ENCODE measurements at places on chromosomes 11 and 22. TPM values are rescaled to one million over a fixed set of nuclear protein-coding genes. Genes with fewer than 3 reads are reported as not detected.

DNA sequence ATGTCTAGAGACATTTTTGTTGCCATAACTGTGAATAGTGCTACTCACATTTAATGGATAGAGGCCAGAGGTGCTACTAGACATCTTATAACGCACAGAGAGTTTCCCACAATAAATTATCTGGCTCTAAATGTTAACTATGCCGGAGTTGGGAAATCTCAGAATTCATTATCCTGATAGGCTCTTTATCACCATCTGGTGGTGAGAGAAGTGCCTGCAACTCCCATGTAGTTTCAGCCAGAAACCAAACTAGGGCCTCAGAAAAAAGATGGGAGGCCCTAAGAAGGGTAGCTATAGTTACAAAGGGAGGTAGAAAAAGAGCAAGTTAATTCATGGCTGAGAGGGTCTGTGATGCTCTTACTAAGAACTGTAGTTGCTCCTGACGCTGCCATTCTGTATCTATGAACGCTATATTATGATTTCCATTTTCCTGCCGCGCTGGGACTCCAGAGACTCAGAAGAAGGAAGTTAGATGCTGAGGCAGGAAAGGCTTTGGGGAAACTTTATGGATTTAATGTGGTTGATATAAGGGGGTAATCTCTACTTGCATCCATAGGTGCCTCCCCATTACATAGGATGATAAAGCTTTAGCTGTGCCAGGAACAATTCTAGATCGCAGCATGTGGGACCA, 22.9 kb upstream of the MRPL17 start:
- DNase-seq, result peak; percentile 80

- no peak for DNase-seq
Measured at GRCh38 chr11:46588131-46588530, 5.7 kb downstream of the AMBRA1 start.

- DNase-seq, result no peak
Measured at GRCh38 chr11:111819829-111820237, 51.5 kb downstream of the ALG9 start.

DNA sequence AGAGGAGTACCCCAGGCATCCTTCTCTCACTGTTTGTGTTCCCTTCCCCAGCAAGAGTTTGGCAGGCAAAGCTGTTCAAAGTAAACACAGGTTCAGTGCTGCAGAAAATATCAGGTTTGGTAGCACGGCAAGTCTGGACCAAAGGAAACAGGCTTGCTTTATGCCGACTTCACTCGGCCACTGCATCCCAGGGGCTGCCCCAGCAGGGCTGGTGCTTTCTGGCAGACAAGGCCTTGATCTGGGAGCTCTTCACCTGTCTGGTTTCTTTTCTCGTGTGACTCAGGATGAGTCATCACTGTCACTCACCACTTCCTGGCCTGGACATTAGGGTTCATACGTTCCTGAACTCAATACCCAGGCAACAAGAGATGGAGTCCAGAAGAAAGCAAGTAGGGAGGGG, 52.6 kb upstream of the NAV2 start:
- DNase-seq, result no peak

- no peak for DNase-seq
Measured at GRCh38 chr11:12253843-12254281, 123.5 kb upstream of the PARVA start.

DNA sequence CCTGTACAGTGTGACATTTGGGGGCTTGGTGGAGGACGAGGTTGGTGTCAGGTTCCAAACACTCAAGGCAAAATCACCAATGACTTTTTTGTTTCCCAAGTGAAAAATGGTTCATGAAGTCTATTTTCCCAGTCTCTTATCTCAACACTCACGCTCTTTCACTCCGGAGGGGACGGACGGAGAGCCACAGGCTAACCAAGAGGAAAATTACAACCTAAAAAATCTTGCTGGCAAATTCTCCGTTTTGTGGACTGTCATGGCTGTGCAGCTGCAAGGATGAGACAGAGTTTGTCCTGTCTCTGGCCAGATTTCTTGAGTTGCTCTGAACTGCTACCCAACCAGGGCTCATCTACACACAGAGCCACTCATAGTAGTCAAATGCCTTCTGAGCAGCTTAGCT, 101.2 kb downstream of the ABTB2 start:
- DNase-seq, result no peak

- no peak for DNase-seq
Measured at GRCh38 chr11:43554148-43554473, 126.4 kb upstream of the HSD17B12 start.

GRCh38 chr11:88179971-88180629, 4.9 kb upstream of the RAB38 start:
- DNase-seq, result no peak

- DNase-seq, result peak; percentile 17
Measured at GRCh38 chr11:68727783-68728182, 23.5 kb downstream of the TESMIN start.

- DNase-seq, result no peak
Measured at GRCh38 chr11:73516080-73516479, 81.8 kb downstream of the FAM168A start.

GRCh38 chr22:49156662-49157285, 670.9 kb downstream of the BRD1 start:
- DNase-seq, result no peak

GRCh38 chr22:16819249-16819648, 6.0 kb downstream of the XKR3 start:
- DNase-seq, result no peak

DNA sequence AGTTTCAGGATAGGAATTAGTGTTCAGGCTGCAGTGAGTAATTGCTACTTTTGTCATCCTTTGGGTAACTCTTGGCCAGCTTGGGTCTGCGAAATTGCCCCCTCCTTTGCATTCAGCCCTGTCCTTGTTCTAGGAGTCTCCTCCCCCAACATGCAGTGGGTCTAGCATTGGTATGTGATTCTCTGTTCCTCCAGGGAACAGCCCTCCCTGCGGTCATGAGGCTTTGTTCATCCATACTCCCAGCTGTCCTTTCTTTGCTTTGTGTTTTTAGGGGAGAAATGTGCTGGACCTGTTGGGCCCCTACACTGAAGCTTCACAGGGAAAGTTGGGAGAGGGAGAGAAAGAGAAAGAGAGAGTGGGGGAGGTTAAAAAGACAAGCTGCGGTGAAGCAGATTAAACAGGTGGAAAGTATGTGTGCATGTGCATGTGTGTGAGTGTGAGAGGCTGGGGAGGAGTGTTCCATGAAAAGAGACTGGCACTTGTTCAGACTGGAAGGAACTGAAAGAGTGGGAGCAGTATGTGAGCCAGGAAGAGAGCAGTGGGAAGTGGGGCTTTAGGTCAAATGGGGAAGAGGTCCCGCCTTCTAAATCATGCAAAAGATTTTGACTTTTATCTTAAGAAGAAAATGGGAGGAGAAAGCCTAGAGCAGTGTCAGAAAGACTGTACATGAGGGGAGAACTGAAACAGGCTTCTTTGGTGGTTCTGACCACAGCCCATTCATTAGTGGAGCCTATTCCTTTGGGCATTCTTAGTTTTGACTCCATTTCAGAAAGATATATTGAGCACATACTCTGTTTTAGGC, 17.9 kb upstream of the SESN3 start:
- no peak for DNase-seq

- DNase-seq, result no peak
Measured at GRCh38 chr11:101278286-101278685, 148.7 kb upstream of the PGR start.

The OR52E8 gene
- 0.25 TPM for total RNA-seq

The SMC1B gene
- not detected for total RNA-seq

The CHRM4 gene
- total RNA-seq, result 0.16 TPM

The HMOX1 gene
- 37.7 TPM for total RNA-seq

The BEST1 gene
- total RNA-seq, result 7.1 TPM

The ANKK1 gene
- 0.60 TPM for total RNA-seq

The SSH3 gene
- total RNA-seq, result 68.9 TPM

The TCN2 gene
- total RNA-seq, result 71.3 TPM

The OR2AG2 gene
- total RNA-seq, result 0.19 TPM

The DLG2 gene
- total RNA-seq, result 7.2 TPM

Data from kidney (tissue), 22 donors.